ENCODE measurements at places on chromosomes 13 and 19.

DNA sequence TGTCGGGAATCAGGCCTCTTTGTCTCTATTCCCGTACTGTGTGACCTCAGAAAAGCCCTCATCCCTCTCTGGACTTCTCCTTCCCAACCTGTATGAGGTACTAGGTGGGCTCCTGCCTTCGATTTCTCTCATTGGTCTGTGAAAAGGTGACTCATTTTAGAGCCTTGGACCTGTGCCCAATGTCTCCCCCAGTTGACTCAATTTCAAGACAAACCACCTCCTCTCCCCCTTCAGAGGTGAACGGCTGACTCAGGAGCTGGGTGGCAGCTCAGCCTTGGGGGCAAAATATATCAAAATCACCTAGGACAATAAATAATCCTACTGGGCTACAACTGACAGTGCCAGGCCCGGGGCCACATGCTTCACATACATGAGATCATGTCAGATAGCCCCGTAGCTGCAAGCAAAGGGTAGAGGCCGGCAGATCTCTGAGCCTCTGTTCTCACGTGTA lies 630 bp downstream of the COQ8B start:
- no peak for DNase-seq

DNA sequence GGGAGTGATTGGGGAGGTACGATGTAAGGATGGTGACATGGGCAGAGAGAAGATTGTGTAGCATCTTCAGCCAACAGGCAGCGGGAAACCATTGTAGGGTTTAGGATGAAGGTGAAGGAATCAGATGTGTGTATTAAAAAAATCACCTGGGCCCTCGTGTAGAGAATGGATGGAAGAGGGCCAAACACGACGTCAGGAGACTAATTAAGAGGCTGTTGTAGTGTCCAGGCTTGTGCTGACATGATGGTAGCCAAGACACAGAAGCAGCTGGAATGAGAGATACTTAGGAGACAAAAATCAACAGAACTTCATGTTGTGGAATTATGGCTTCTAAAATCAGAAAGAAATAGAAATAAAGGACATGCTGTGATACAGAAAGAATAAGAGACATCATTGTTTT lies 41.2 kb upstream of the ARGLU1 start:
- no peak for DNase-seq

GRCh38 chr13:85412448-85412847 lies 386.8 kb downstream of the SLITRK6 start:
- DNase-seq, result no peak

DNA sequence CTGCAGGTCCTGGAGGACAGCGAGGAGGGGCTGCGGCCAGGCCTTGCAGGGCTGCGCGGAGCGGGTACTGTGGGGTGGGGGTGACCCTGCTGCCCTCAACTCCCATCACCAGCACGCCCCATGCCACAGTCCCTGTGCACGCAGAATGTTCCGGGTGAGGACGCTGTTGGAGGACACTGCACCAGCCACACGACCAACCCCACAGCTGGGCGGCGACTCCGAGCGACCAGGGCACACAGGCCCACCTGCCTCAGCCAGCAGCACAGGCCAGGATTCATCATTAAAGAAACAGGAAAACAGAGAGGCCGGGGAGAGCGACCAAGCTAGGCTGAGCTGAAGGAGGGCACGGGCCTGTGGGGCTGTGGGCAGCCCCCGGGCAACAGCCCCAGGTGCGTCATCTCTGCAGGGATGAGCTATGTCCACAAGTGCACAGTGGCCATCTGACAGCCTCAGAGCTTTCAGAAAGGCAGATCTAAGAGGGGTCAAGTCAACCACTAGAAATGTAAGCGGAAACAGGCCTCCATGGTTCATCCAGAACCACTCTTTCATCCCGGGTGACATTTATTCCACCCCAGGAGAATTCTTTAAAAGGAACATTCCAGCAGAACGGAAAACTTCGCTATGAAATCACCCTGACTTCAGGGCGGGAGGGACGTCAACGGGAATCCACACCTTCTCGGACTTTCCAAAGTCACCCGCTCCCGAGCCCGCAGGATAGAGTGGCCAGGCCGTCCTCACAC lies 1.5 kb downstream of the GAS6 start:
- no peak for DNase-seq

GRCh38 chr13:83950293-83950692 lies 68.0 kb upstream of the SLITRK1 start:
- DNase-seq, result no peak

DNA sequence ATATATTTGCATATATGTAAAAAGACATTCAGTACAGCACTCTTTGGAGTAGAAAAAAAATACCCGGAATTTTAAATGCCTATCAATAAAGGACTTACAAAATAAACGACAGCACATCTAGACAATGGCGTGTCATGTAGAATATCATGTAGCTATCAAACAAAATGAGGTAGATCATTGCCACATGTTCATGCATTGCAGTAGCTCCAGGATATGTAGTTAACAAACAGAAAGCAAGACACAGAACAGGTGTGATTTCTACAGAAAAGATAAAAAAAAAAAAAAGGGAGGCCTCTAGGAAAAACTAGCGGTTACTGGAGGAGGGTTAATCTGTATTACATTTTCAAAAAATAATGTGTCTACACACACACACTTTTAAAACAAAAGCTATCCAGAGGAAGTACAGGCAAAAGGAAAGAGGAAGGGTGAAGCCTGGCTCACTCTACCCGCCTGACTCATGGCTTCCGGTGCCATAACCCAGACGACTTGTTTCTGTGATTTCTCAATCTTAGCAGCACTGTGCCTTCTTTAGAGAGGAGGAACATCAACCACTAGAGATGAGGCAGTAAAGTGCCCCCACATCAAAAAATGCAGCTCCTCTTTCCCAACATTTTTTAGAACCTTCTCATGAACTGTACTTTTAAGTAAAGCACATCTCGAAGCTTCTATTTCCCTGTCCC lies 6.9 kb downstream of the KCTD12 start:
- DNase-seq, result no peak

DNA sequence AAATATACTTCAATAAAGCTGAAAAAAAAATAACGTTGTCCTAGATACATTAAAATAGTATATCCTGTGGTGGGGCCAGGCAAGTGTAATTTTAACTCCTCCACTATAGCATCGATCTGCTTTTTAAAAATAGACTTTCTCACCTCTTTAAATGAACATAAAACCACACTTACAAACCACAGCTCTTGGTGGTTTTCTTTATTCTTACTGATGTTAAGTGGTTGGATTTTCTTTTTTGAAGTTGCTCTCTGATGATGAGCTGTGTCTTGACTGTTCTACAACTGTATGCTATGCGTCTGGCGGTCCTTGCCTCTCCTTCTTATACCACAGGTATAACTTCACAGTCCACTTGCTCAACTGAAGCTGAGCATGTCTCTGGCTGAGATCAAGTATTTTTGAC lies 721.5 kb upstream of the KLHL1 start:
- DNase-seq, result no peak

DNA sequence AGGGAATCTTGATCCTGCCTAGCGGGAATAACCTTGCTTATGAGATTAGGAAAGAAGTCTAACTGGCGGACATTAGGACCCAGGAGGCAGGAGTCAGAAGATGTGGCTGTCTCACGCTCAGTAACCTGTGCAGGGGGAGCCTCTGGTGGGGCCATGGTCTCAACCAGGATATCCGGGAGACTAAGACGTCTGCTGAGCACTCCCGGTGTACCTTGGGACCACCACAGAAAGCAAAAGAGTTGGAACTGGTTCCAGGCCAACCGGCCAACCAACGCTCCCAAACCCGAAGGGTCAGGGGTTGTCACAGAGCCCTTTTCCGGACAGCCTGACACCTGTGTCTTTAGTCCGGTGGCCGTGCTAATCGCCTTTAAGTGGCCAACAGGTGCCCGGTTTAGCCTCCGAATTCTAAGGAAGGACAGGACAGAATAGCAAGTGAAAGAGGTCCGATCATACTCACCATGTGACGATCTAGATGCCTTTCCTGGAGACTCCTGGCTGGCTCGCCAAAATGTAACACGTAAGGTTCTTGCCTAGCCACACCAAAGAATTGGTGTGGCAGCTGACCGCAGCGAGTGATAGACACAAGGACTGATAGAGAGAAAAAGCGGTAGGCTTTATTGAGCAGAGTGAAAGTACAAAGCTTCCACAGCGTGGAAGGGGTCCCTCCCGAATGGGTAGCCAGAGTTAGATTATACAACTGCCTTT lies 103.9 kb upstream of the DIAPH3 start:
- no peak for DNase-seq

DNA sequence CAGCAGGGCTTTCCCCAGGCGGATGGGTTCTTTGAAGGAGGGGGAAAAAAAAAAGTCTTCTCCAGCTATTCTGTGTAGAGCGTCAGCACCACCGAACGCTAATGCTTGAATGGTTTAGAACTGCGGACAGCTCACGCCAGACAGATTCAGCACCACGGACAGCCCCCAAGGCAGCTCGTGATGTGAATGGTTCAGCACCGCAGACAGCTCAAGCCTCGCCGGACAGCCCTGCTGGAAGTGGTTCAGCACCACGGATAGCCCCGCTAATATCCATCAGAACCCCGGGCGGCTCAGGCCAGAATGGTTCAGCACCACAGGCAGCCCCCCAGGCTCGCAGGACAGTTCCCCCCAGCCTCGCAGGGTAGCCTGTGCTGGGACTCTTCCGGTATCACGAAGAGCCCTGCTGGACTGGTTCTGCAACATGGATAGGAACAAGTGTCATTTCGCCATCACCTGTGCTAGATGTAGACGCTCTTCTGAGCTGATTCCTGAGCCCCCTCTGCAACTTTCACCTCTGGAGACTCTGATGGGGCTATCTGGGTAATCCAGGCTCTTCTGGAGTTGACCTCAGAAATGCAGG lies 4.9 kb upstream of the SMIM17 start:
- DNase-seq, result peak; percentile 45

- DNase-seq, result no peak
Observed at GRCh38 chr19:53076984-53077383, 26.2 kb downstream of the ZNF160 start.

DNA sequence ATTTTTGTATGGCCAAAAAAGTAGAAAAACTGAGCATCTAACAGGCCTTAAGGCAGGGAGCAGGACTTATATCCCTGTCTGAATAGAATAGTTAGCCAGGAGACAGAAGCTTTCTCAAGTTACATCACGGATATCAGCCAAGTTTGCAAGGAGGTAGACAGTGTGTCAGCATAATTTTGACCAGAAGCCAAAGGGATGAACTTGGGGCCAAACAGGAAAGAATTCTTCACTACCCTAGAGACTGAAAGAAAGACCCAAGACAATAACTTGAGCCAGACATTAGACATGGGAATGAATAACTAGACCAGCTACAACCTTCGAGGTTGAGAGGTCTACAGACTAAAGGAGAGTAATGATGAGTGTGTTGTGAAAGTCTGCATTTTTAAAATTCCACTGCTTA lies 48.1 kb upstream of the PCDH9 start:
- DNase-seq, result no peak
